ENCODE measurements at places on chromosomes 6 and 20. TPM values are rescaled to one million over a fixed set of nuclear protein-coding genes. Genes with fewer than 3 reads are reported as not detected.

Gene SLC2A10
- total RNA-seq: 31.2 TPM

DNA sequence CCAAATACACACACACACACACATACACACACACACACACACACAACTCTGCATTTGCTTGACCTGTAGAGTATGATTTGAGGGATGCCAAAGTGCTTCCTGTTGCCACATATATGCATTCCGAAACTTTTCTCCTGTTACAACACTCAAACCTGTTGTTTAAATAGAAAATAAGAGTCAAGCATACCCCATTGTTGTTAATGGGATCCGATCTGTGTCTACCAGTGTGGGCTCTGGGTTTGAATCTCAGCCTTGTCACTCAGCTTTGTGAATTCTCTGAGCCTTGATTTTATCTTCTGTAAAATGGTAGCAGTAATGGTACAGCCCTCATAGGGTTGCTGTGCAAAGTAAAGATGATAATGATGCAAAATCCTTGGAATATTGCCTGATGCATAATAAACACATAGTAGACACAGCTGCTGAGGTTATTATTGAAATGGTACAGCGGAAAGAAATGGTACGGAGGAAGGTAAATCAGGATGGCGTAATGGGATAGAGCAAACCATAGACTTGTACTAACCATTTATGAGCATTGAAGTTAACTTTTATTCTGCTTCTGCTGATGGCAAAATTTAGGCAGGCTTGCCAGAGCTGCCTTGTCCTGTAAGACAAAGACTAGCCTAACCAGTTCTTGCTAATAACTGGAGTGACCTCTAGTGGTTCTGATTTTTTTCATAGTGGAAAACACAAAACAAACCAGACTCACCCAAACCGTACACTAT is 113.5 kb upstream of the PHACTR1 start:
- DNase-seq: peak; percentile 55

DNA sequence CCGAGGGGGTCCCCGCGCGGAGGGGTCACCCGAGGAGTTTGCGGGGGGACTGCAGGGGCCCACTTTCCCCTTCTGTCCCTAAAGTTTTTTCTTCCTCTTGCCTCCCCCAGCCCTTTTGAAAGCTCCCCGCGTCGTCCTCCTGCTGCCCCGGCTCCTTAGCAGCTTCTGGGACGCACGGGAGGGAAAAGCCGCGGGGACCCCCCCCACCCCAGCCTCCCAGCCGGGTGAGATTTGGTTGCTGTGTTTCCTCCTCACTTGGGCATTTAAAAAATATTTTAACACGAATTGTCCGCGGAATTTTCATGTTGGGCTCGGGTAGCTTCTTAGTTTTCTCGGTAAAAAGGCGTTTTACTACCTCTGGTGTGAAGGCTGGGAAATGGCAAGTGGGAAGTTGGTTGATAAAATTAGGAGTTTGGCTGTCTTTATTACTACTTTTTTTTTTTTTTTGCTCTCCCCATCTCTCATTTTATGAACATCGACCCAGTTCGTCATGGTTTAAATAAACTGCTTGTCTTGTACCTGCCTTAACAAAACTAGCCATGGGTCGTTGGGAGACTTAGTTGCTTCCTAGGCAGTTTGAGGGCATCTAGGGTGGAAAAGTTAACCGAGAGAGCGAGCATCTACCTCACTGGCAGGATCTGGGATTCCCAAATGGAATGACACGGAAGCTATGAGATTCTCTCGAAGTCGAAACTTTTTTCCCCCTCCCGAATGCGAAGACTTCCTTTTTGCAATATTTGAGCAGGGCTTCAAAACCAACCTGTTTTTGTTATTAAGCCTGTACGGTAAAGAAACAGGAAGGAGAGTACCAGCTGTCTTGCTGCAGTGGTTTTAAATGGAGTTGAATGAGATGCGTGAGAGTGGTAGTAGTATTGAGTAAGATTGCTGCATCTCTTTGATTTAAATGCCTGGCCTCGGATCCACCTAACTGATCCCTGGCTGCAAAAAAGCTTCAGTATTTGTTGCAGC is 868 bp downstream of the NCOA3 start:
- peak; percentile 45 for DNase-seq

Gene SYNCRIP
- total RNA-seq: 79.6 TPM

DNA sequence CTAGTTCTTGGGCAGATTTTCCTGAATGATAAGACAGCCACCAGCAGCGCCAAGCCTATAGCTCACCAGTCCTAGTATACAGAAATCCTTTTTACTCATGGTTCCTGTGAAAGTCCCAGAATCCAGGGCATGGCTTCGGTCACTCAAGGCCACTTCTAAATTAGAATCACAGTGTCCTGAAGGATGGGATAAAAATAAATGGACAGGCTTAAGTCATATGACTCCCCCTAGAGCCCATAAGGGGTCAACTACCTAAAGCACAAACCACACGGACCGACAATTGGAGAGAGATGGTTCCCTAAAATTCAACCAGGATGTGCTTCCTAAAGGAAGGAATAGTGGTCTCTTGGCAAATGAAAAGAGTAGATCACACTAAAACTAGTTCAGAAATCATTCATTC is 404.1 kb upstream of the PLCB4 start:
- no peak for DNase-seq
